A673 (cell line): ENCODE measurements at places on chromosomes 6 and 20. TPM values are rescaled to one million over a fixed set of nuclear protein-coding genes. Genes with fewer than 3 reads are reported as not detected.

- H3K4me3 ChIP-seq = peak overlapping the region; percentile 83
- H3K36me3 ChIP-seq = peaks cover 6% of the 10 kb centered on the region
- H3K27ac ChIP-seq = peak overlapping the region; percentile 96
- no peaks in the 10 kb centered on the region for H3K27me3 ChIP-seq
- peak; percentile 66 for DNase-seq
- peaks cover 36% of the 10 kb centered on the region for H3K4me1 ChIP-seq
These were observed 39.2 kb downstream of the GNAS start for GRCh38 chr20:58891718-58892140.

DNA sequence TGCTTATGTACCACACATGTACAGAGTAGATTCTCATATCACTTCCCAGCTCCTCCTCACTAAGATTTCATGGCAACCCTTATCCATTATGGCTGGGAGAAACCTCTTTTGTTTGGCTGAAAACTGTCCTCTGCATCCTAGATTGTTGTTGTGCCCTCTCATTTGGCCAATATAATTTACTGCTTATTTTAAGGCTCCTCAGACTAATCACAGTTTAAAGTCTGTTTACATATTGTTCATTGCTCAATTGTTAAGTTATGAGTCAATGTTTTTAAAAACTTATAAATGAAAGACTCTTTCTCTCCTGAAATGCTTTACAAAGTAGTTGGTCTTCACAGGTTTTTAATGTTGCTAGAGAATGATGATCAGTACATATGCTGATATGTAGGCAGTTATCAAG lies 57.3 kb downstream of the FAM83B start:
- H3K27ac ChIP-seq = no peak overlapping the region
- no peak overlapping the region for H3K4me3 ChIP-seq
- H3K27me3 ChIP-seq = no peaks in the 10 kb centered on the region
- no peak for DNase-seq
- no peaks in the 10 kb centered on the region for H3K36me3 ChIP-seq
- no peaks in the 10 kb centered on the region for H3K4me1 ChIP-seq

DNA sequence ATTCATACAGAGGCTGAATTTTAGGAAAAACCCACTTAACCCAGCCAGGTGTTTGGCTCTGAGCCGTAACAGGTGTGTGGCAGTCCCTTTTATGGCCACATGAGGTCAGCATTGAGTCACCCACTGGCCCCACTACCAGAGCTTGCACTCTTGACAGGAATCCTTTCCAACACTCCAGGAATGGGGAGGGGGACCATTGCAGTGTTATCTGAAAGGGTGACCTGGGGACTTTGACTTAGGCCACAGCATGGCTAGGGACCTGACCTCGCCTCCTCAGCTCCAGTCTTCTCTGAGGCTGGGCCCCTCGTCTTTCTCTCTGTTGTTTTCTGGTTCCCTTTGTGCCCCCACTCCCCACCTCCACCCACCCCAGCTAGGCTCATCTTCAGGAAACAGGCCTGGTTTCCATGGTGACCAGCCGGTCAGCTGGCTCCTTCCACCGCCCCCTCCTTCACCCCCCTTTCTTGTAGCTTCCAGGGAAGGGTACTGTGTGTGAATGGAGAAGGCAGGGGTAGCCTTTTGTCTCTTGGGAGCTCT lies 2.1 kb upstream of the TMEM151B start:
- no peak overlapping the region for H3K27ac ChIP-seq
- H3K27me3 ChIP-seq = no peaks in the 10 kb centered on the region
- H3K4me1 ChIP-seq = peaks cover 25% of the 10 kb centered on the region

GRCh38 chr6:117459204-117459944 lies 23.1 kb upstream of the DCBLD1 start:
- no peak overlapping the region for H3K4me3 ChIP-seq
- peaks cover 5% of the 10 kb centered on the region for H3K27me3 ChIP-seq
- no peaks in the 10 kb centered on the region for H3K4me1 ChIP-seq
- no peak overlapping the region for H3K27ac ChIP-seq
- H3K36me3 ChIP-seq = no peaks in the 10 kb centered on the region

DNA sequence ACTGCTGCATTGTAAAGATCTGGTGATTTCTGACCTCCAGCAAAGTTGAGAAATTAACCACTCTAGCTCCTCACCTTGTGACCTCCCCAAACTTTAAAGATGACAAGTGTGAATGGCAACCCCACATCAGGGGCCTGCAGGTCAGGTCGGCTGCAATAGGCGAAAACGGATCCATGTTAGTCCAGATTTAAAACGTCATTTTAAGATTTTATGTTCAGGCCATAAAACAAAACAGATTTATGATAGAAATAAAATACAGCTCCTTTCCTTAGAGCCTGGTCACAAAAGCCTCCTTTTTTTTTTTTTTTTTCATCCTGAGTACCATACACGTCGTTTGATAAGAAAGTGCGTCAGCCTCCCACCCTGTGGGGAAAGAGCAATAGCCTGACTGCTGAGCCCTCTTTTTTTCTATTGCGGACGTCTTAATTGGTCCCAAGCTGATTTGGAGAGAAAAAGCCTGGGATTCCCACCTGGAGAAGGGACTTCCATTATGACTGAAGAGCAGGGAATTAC lies 519.2 kb upstream of the NOX3 start:
- no peaks in the 10 kb centered on the region for H3K36me3 ChIP-seq
- no peak overlapping the region for H3K4me3 ChIP-seq
- no peak overlapping the region for H3K27ac ChIP-seq
- DNase-seq = no peak
- H3K4me1 ChIP-seq = no peaks in the 10 kb centered on the region

DNA sequence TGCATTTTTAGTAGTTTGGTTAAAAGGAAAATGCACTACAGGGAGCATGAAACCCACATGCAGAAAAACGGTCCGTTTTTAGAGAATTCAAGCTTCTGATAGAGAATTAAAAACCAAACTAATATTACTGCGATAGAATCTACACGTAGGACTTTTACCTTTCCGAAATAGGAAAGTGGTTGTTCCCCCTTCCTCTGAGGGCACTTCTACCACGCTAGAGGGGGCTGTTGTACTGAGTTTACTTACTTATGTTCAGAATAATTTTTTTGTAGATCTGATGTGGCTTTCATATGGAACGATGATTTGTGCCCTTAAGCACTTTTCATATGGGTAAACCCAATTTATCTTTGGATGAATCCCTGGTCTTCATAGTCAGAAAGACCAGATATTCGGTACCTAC lies 264.3 kb upstream of the PLN start:
- H3K27me3 ChIP-seq = no peaks in the 10 kb centered on the region
- no peak overlapping the region for H3K27ac ChIP-seq
- H3K4me3 ChIP-seq = no peak overlapping the region
- no peaks in the 10 kb centered on the region for H3K4me1 ChIP-seq
- H3K36me3 ChIP-seq = no peaks in the 10 kb centered on the region

SERINC3 gene
- 48.7 and 50.5 TPM in 2 replicates for total RNA-seq

- H3K4me3 ChIP-seq = no peak overlapping the region
- no peak overlapping the region for H3K27ac ChIP-seq
- no peaks in the 10 kb centered on the region for H3K27me3 ChIP-seq
These were observed 516 bp downstream of the TCP11 start for GRCh38 chr6:35140639-35141006.

GRCh38 chr6:14905201-14905600 lies 340.7 kb upstream of the JARID2 start:
- DNase-seq = no peak
- H3K4me1 ChIP-seq = no peaks in the 10 kb centered on the region
- H3K27ac ChIP-seq = no peak overlapping the region
- H3K4me3 ChIP-seq = no peak overlapping the region
- H3K27me3 ChIP-seq = no peaks in the 10 kb centered on the region

- H3K4me3 ChIP-seq = no peak overlapping the region
- DNase-seq = no peak
- peaks cover 10% of the 10 kb centered on the region for H3K4me1 ChIP-seq
- no peaks in the 10 kb centered on the region for H3K36me3 ChIP-seq
- no peak overlapping the region for H3K27ac ChIP-seq
- H3K27me3 ChIP-seq = no peaks in the 10 kb centered on the region
These were observed 256.5 kb upstream of the RIN2 start for GRCh38 chr20:19501476-19502115.

GRCh38 chr6:150304429-150304828 lies 64.4 kb upstream of the IYD start:
- no peaks in the 10 kb centered on the region for H3K4me1 ChIP-seq
- DNase-seq = no peak
- no peak overlapping the region for H3K27ac ChIP-seq
- no peaks in the 10 kb centered on the region for H3K27me3 ChIP-seq
- no peak overlapping the region for H3K4me3 ChIP-seq

DNA sequence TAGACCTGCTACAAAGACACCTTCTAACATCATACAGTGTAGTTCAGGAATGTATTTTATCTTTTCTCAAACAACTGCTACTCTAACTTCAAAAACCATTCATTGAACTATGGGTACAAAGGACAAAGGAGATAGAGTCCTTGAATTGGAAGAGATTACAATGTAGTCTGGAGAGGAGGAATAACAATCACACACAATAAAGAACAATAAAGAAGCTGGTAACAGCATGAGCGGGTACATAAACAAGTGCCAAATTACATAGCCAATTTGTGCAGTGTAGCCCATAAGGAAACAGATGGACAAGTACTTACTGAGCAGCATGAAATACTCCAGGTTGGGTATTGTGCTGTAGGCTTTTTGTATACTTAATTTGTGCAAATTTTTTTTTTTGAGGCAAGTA lies 44.3 kb downstream of the OSTM1 start:
- DNase-seq = no peak
- peaks cover 60% of the 10 kb centered on the region for H3K27me3 ChIP-seq
- H3K36me3 ChIP-seq = no peaks in the 10 kb centered on the region
- H3K27ac ChIP-seq = no peak overlapping the region
- peaks cover 5% of the 10 kb centered on the region for H3K4me1 ChIP-seq
- no peak overlapping the region for H3K4me3 ChIP-seq

LPA gene
- total RNA-seq = not detected in 2 replicates

DNA sequence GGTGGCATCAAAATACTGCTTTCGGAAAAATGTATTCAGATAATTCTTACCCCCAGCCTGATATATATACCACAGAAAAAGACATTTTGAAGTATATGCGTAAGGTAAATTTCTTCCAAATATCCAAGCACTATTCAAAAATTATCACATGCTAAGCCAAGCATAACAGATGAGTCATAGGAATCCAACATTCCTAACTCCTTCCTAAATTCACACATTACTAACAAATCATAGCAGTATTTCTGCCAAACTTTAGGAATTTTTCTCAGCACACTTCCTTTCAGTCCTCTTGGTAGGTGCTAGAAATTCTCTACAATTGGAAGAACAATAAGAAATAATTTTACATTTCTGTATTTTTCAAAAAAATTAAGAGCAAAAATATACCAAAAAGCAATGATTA lies 417.5 kb downstream of the EYS start:
- no peaks in the 10 kb centered on the region for H3K4me1 ChIP-seq
- H3K27ac ChIP-seq = no peak overlapping the region
- no peak for DNase-seq
- H3K36me3 ChIP-seq = no peaks in the 10 kb centered on the region

UQCC2 gene
- 122 and 124 TPM in 2 replicates for total RNA-seq

- no peaks in the 10 kb centered on the region for H3K4me1 ChIP-seq
- H3K27ac ChIP-seq = no peak overlapping the region
- H3K4me3 ChIP-seq = no peak overlapping the region
- H3K36me3 ChIP-seq = no peaks in the 10 kb centered on the region
These were observed 102.9 kb downstream of the HIVEP1 start for GRCh38 chr6:12115001-12115400.

DNA sequence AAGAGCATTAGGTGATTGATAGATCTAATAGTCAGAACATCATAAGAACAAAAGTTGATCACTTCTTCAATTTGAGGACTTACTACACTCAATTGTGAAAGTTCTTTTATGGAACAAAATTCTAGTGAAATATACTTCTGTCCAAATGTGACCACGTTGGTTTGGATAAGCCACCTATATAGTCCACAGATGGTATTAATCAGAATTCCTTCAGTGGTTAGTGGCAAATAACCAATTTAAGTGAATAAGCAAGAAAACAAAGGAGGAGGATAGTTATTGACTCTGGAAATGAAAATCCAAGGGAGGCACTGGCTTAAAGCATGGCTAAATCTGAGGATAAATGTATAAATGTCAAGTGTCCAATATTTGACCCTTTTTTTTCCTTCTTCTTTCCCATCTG lies 268.5 kb upstream of the MARCKS start:
- peaks cover 11% of the 10 kb centered on the region for H3K4me1 ChIP-seq
- no peak overlapping the region for H3K27ac ChIP-seq
- no peak for DNase-seq
- no peaks in the 10 kb centered on the region for H3K36me3 ChIP-seq
- H3K4me3 ChIP-seq = no peak overlapping the region
- H3K27me3 ChIP-seq = no peaks in the 10 kb centered on the region

AIF1 gene
- total RNA-seq = 0.64 and 0.68 TPM in 2 replicates

DNA sequence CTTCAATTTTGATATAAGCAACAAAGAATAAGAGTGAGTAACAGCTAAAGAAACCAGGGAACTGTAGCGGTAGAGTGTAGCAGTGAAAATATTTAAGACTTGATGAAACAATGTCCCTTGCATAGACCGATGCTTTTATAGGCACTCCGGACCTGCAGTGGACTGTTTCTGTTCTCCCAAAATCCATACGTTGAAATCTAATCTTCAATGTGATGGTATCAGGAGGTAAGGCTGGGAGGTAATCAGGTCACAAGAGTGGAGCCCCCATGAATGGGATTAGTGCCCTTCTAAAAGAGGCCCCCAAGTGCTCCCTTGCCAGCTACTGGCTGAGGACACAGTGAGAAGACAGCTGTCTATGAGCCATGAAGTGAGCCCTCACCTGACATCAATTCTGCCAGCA lies 260.4 kb downstream of the ADGB start:
- peaks cover 7% of the 10 kb centered on the region for H3K4me1 ChIP-seq
- H3K4me3 ChIP-seq = no peak overlapping the region
- H3K36me3 ChIP-seq = no peaks in the 10 kb centered on the region
- DNase-seq = no peak

DNA sequence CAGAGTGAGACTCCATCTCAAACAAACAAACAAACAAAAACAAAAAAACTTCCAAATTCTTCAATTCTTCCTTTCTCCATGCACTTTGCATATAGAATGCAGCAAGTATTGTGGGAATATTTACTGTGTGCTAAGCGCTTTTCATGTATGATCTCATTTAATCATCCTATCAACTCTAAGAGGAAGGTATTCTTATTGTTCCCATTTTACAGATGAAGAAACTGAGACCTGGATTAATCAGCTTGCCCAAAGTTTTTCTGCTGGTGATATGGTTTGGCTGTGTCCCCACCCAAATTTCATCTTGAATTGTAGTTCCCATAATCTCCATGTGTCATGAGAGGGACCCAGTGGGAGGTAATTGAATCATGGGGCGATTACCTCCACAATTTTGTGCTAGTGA lies 56.6 kb upstream of the KCNG1 start:
- no peaks in the 10 kb centered on the region for H3K4me1 ChIP-seq
- no peaks in the 10 kb centered on the region for H3K36me3 ChIP-seq
- H3K27me3 ChIP-seq = peaks cover 14% of the 10 kb centered on the region
- no peak for DNase-seq

SPTLC3 gene
- 0.06 and 0.22 TPM in 2 replicates for total RNA-seq

PPIL4 gene
- 40.3 and 43.0 TPM in 2 replicates for total RNA-seq

BPIFB1 gene
- not detected in 2 replicates for total RNA-seq

- no peaks in the 10 kb centered on the region for H3K4me1 ChIP-seq
- no peak overlapping the region for H3K27ac ChIP-seq
- no peak overlapping the region for H3K4me3 ChIP-seq
- DNase-seq = no peak
- peaks cover 52% of the 10 kb centered on the region for H3K27me3 ChIP-seq
These were observed 304.9 kb downstream of the TAF4 start for GRCh38 chr20:61760731-61761130.

GRCh38 chr6:132853059-132853458 lies 38.7 kb downstream of the RPS12 start:
- no peak for DNase-seq
- no peaks in the 10 kb centered on the region for H3K36me3 ChIP-seq
- no peak overlapping the region for H3K4me3 ChIP-seq

GRCh38 chr6:155426408-155426945 lies 29.2 kb downstream of the NOX3 start:
- H3K27me3 ChIP-seq = no peaks in the 10 kb centered on the region
- H3K27ac ChIP-seq = no peak overlapping the region
- DNase-seq = no peak
- peaks cover 13% of the 10 kb centered on the region for H3K4me1 ChIP-seq
- no peaks in the 10 kb centered on the region for H3K36me3 ChIP-seq
- H3K4me3 ChIP-seq = no peak overlapping the region

ELOVL4 gene
- total RNA-seq = 7.0 and 7.9 TPM in 2 replicates
